Activated naive CD8-positive, alpha-beta T cell treated with anti-CD3 and anti-CD28 coated beads for 36 hours (primary cell): ENCODE measurements at places on chromosomes 13 and 19.

GRCh38 chr13:80296638-80297037 lies 44.3 kb downstream of the SPRY2 start:
- no peaks in the 10 kb centered on the region for H3K4me1 ChIP-seq
- H3K36me3 ChIP-seq, result no peaks in the 10 kb centered on the region
- no peaks in the 10 kb centered on the region for H3K27me3 ChIP-seq
- H3K4me3 ChIP-seq, result no peak overlapping the region
- DNase-seq, result no peak

DNA sequence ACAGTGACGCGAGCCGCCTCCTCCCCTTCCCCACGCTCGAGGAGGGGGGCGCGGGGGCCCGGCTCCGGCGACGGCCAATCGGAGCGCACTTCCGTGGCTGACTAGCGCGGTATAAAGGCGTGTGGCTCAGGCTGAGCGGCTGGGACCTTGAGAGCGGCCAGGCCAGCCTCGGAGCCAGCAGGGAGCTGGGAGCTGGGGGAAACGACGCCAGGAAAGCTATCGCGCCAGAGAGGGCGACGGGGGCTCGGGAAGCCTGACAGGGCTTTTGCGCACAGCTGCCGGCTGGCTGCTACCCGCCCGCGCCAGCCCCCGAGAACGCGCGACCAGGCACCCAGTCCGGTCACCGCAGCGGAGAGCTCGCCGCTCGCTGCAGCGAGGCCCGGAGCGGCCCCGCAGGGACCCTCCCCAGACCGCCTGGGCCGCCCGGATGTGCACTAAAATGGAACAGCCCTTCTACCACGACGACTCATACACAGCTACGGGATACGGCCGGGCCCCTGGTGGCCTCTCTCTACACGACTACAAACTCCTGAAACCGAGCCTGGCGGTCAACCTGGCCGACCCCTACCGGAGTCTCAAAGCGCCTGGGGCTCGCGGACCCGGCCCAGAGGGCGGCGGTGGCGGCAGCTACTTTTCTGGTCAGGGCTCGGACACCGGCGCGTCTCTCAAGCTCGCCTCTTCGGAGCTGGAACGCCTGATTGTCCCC lies at the start of gene JUNB:
Gene JUNB, plus strand, starts transcription at position 142 of the 706 bp plus-strand sequence. Its CDS starts 286 bp downstream, at position 428.
- no peaks in the 10 kb centered on the region for H3K27me3 ChIP-seq
- H3K4me3 ChIP-seq, result peak within 1 kb of the TSS; percentile 95
- H3K36me3 ChIP-seq, result peaks cover 20% of the 10 kb centered on the region
- H3K27ac ChIP-seq, result peak within 1 kb of the TSS; percentile 98
- DNase-seq, result peak; percentile 97

DNA sequence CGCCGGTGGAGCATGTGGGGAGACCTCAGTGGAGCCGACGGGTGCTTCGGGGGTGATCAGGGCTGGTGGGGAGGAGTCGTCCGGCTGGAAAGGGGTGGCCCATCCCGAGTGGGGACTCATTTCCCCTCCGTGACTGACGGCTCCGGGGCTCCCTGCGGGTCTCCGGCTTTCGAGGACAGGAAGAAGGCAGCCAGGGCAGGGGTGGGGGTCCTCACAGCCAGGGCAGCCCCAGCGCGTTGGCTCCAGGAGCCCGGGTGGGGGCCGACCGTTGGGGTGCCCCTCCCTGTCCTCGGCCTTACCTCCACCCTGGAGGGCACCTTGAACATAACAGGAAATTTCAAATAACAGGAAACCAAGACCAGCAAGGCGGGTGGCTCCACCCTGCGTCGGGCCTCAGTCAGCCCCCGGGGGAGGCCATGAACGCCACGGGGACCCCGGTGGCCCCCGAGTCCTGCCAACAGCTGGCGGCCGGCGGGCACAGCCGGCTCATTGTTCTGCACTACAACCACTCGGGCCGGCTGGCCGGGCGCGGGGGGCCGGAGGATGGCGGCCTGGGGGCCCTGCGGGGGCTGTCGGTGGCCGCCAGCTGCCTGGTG lies at the start of gene S1PR4:
Gene S1PR4, plus strand, starts transcription at position 393 of the 596 bp plus-strand sequence. Its CDS starts 24 bp downstream, at position 417.
- peak; percentile 77 for DNase-seq
- no peaks in the 10 kb centered on the region for H3K27me3 ChIP-seq
- H3K36me3 ChIP-seq, result peaks cover 27% of the 10 kb centered on the region
- H3K27ac ChIP-seq, result peak within 1 kb of the TSS; percentile 97
- H3K4me3 ChIP-seq, result peak within 1 kb of the TSS; percentile 99

DNA sequence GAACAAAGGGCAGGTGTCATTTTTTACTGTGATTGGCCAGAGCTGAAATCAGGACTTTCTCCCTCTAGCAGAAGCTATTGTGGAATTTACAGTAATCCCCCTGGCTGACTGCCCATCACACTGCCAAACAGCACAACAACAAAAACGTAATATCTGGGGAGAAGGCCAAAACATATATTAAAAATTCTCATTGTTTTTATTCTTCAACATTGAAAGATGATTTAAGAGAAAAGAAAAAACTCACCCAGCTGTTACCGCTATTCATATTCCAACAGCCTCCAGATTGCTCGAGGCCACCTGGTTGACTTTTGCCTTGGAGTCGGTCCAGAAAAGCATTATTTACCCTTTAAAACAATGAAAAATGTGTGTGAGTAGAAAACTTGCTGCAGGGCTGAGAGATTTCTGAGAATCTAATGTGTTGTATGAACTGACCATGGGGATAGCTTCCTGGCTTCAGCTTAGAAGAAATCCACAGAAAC lies 97.2 kb downstream of the EPSTI1 start:
- peaks cover 14% of the 10 kb centered on the region for H3K36me3 ChIP-seq
- H3K4me1 ChIP-seq, result peaks cover 5% of the 10 kb centered on the region
- no peaks in the 10 kb centered on the region for H3K27me3 ChIP-seq
- DNase-seq, result no peak

DNA sequence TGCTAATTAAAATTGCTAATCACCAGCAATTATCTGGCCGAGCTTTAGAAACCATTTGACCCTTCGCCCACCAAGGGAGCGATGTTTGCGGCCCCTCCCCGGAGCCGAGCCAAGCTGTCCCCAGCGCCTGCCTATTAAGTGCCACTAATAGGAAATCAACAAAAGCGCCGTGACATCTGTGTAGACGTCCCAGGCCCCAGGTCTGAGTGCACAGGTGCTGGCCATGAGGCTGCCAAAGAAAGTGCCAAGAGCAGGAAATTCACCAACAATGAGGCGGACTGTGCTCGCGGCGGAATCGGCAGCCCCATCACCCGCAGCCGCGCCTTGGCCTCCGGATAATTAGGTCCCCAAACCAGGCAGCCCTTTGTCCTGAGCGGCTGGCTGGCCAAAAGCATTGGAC lies 44.5 kb upstream of the SPACA7 start:
- no peak overlapping the region for H3K4me3 ChIP-seq
- H3K36me3 ChIP-seq, result no peaks in the 10 kb centered on the region
- no peak for DNase-seq
- no peaks in the 10 kb centered on the region for H3K4me1 ChIP-seq

DNA sequence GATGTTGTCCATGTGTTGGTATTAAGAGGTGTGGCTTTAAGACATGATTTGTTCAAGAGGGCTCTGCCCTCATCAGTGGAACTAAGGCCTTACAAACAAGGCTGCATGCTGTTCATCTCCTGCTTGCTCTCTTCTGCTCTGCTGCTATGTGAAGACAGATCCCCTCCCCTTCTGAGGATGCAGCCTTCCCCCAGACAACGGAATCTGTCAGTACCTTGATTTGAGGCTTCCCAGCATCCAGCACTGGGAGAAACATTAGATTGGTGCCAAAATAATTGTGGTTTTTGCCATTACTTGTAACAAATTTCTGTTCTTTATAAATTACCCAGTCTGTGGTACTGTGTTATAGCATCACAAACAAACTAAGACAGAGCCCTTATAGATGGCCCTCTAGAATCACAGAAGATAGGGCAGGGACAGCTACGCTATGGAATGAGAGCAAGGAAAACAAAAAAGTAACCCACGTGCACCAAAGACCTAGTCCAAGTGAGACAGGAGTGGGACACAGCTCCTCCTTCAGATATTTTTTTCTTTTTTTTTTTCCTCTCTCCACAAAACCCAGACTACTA lies 151.5 kb upstream of the RXFP2 start:
- H3K4me1 ChIP-seq, result no peaks in the 10 kb centered on the region
- H3K4me3 ChIP-seq, result no peak overlapping the region
- H3K36me3 ChIP-seq, result no peaks in the 10 kb centered on the region
- peaks cover 4% of the 10 kb centered on the region for H3K27me3 ChIP-seq

GRCh38 chr19:1447504-1447903 lies 2.4 kb upstream of the APC2 start:
- H3K36me3 ChIP-seq, result peaks cover 3% of the 10 kb centered on the region
- peaks cover 54% of the 10 kb centered on the region for H3K27me3 ChIP-seq
- H3K27ac ChIP-seq, result no peak overlapping the region
- DNase-seq, result no peak
- H3K4me3 ChIP-seq, result no peak overlapping the region

DNA sequence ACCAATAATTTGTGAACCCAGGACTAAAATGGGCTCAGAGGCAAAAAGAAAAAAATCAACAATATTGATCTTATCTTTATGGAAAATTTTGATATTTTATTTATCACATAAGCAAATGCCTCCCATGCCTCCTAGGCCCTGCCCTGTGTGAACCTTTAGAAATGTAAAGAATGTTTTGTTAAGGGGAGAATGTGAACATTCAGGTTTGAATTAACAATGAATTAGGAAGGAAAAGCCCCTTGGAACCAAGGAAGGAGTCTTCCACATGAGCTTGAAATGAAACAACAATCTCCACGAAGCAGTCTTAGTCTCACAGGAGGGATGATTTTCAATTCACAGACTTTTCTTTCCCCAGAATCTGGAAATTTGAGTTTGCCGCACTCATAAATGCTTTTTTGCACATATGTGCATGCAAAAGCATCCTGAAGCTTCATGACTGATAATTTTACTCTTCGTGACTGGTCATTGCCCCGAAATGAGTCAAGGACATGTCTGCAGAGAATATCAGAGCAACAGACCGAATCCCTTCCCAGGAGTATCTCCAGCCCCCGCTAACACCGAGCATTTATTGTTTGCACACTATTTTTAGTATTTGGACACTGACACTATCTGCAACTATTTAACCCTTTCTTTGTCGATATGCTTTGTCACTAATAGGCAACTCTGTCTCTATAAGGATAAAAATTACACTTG lies 135.2 kb downstream of the DCT start:
- no peak overlapping the region for H3K4me3 ChIP-seq
- no peaks in the 10 kb centered on the region for H3K27me3 ChIP-seq
- no peak overlapping the region for H3K27ac ChIP-seq
- H3K4me1 ChIP-seq, result peaks cover 15% of the 10 kb centered on the region

- H3K4me1 ChIP-seq, result peaks cover 11% of the 10 kb centered on the region
- H3K36me3 ChIP-seq, result no peaks in the 10 kb centered on the region
- H3K4me3 ChIP-seq, result no peak overlapping the region
- no peak for DNase-seq
These were observed 6.5 kb upstream of the HSPH1 start for GRCh38 chr13:31168166-31168565.

- no peaks in the 10 kb centered on the region for H3K27me3 ChIP-seq
- H3K36me3 ChIP-seq, result peaks cover 24% of the 10 kb centered on the region
- peaks cover 49% of the 10 kb centered on the region for H3K4me1 ChIP-seq
- peak overlapping the region; percentile 75 for H3K27ac ChIP-seq
These were observed 795 bp upstream of the ABCA7 start for GRCh38 chr19:1038978-1039645.

- peaks cover 29% of the 10 kb centered on the region for H3K27me3 ChIP-seq
- no peak overlapping the region for H3K4me3 ChIP-seq
- H3K4me1 ChIP-seq, result no peaks in the 10 kb centered on the region
- no peak for DNase-seq
- H3K27ac ChIP-seq, result no peak overlapping the region
These were observed 23.7 kb downstream of the AMER2 start for GRCh38 chr13:25148402-25148771.

- H3K27me3 ChIP-seq, result no peaks in the 10 kb centered on the region
- DNase-seq, result no peak
- H3K36me3 ChIP-seq, result no peaks in the 10 kb centered on the region
- no peak overlapping the region for H3K27ac ChIP-seq
These were observed 771.4 kb upstream of the MIR17HG start for GRCh38 chr13:90576067-90576466.

GRCh38 chr13:73216381-73216831 lies 157.6 kb downstream of the KLF5 start:
- peaks cover 9% of the 10 kb centered on the region for H3K4me1 ChIP-seq
- H3K36me3 ChIP-seq, result no peaks in the 10 kb centered on the region
- no peaks in the 10 kb centered on the region for H3K27me3 ChIP-seq

GRCh38 chr19:16026131-16026530 lies 50.2 kb upstream of the TPM4 start:
- peaks cover 7% of the 10 kb centered on the region for H3K4me1 ChIP-seq
- H3K27me3 ChIP-seq, result no peaks in the 10 kb centered on the region
- H3K27ac ChIP-seq, result no peak overlapping the region
- no peaks in the 10 kb centered on the region for H3K36me3 ChIP-seq

- no peak overlapping the region for H3K4me3 ChIP-seq
- H3K36me3 ChIP-seq, result no peaks in the 10 kb centered on the region
- H3K4me1 ChIP-seq, result no peaks in the 10 kb centered on the region
- no peak for DNase-seq
- no peaks in the 10 kb centered on the region for H3K27me3 ChIP-seq
- H3K27ac ChIP-seq, result no peak overlapping the region
These were observed 645.9 kb downstream of the GPC5 start for GRCh38 chr13:92044351-92044750.

- no peak overlapping the region for H3K27ac ChIP-seq
- H3K4me1 ChIP-seq, result peaks cover 14% of the 10 kb centered on the region
- H3K36me3 ChIP-seq, result peaks cover 36% of the 10 kb centered on the region
- no peaks in the 10 kb centered on the region for H3K27me3 ChIP-seq
- no peak overlapping the region for H3K4me3 ChIP-seq
- no peak for DNase-seq
These were observed 62.7 kb downstream of the MICU2 start for GRCh38 chr13:21541271-21541670.

- no peaks in the 10 kb centered on the region for H3K27me3 ChIP-seq
- DNase-seq, result no peak
- H3K4me1 ChIP-seq, result no peaks in the 10 kb centered on the region
- H3K36me3 ChIP-seq, result no peaks in the 10 kb centered on the region
- H3K4me3 ChIP-seq, result no peak overlapping the region
- no peak overlapping the region for H3K27ac ChIP-seq
These were observed 615.6 kb downstream of the DACH1 start for GRCh38 chr13:71251292-71251951.

DNA sequence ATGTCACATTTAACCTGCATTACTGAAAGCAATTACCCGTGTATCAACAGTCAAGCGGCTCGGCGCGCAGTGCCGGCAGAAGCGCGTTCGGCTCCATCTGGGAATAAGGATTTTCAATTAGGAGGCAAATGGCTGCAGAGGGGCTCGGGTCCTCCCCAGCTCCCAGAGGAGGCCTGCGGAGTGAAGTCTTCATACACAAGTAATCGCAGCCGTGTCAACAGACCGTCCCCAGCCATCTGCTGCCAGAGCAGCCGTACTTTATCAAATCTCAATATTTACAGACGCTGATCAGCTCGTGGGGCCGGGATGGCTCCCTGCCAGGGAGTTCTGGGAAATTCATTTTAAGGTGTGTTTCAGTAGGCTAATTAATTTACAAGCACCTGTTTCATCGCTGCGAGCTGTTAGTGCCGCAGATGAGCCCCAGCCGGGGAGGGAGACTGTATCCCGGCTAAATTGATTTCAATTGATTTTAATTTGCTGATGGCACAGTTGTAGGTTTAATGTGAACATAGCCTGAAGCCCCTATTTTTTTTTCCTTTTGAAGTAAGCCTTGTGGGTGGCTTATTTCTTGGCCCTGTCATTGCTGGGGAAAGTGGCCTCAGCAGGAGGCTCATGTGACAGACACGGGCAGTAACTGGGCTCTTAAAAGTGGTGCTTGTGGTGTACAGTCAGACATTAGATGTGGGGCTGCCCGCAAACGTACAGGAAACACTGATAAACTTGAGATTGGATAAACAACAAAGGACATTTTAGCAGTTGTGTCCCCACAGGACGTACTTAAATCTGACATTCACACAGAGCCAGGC lies 252.7 kb downstream of the TEX29 start:
- peaks cover 2% of the 10 kb centered on the region for H3K36me3 ChIP-seq
- H3K27me3 ChIP-seq, result peaks cover 7% of the 10 kb centered on the region
- no peaks in the 10 kb centered on the region for H3K4me1 ChIP-seq
